MM.1S (cell line): ENCODE measurements at places on chromosomes 5 and 9.

GRCh38 chr5:14870337-14871213, 1.0 kb downstream of the ANKH start:
- DNase-seq: peak; percentile 77

DNA sequence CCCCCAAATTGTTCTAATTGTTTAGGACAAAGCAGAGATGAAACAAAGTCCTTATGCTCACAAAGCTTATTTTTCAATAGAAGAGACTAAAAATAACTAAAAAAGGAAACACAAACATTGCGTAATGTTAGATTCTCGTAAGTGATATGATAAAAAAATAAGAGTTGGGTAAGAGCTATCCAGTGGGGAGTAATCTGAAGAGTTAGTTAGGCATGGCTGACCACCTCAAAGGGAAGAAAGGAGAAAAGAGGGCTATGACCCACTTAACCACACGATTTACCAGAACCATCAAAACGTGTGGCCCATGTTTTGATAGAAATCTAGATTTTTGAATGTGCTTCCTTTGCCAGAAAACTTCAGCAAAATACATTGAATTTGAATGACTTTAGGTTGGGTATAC, 1296.8 kb upstream of the NUDT12 start:
- DNase-seq: no peak

- DNase-seq: no peak
These were observed 196.3 kb downstream of the PSAT1 start for GRCh38 chr9:78493166-78493742.

DNA sequence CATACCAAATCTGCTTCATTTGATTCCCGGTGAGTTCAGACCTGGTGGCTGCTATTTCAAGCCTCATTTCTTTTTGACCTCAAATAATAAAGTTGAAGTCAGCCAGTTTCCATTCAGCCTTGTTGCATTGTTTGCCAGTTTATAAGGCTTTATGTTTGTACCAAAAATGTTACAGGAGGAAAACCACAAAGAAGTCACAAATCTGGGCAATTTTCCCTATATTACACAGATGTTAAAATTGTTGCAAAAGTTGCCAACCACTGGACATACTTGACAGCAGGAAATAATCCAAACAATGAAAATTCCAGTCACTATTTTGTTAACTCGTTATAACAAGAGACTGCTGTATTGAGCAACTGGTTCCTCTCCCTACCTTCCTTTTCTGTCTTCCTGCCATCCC, 1325.0 kb upstream of the DMAC1 start:
- DNase-seq: no peak

- DNase-seq: no peak
These were observed 152.8 kb downstream of the TMEM167A start for GRCh38 chr5:82924226-82925060.

GRCh38 chr9:96381696-96382095, 1.8 kb downstream of the SLC35D2 start:
- no peak for DNase-seq

DNA sequence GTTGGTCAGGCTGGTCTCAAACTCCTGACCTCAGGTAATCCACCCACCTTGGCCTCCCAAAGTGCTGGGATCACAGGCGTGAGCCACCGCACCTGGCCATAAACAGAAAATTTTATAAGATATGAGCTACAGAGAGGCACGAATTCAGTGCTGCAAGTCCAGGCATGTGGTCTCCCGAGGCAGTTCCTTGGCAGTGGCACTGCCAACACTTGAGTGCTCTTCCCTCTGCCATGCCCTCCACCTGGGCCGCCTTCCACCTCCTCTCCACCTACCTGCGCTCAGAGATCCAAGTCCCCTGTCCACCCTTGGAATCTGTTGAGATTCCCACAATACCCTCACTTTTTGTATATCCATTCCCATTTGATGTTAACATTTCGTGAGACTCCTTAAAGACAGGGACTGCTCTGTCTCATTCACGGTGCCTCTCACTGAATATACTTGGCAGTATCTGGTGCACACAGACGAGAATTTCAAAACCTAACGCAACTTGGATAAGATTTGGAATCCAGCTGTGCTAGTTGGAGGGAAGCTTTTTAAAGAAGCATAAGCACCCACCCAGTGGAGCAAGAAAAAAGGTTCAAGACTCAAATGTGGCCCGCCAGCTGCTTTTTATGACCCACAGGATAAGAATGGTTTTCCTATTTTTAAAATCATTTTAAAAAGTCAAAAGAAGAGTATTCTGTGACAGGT, 68.3 kb downstream of the DCP2 start:
- no peak for DNase-seq

GRCh38 chr5:158198636-158199035, 339.7 kb upstream of the CLINT1 start:
- peak; percentile 52 for DNase-seq

GRCh38 chr5:30194595-30194994, 998.9 kb upstream of the CDH6 start:
- no peak for DNase-seq
